Karpas-422 (cell line): ENCODE measurements at places on chromosomes 6 and 20.

DNA sequence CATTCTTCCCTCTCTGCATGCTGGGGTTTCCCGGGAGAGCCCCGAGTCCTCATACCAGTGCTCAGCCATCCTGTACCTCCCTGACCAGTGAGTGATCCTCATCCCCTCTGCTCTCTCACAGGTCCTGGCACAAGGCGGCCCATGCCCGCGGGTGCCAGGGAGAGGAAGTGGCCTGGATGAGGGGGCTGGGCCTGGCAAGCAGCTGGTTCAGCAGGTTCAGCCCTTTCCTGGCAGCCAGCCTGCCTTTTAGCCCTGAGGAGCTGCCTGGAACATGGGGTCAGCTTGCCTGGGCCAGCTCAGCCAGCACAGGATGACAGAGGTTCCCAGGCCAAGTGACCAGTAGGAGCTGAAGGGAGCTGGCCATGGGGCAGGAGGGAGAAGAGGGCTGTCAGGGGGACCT, 10.9 kb downstream of the MOCS1 start:
- H3K27ac ChIP-seq, result no peak overlapping the region
- no peaks in the 10 kb centered on the region for H3K4me1 ChIP-seq
- H3K4me3 ChIP-seq, result no peak overlapping the region
- no peak for DNase-seq
- no peaks in the 10 kb centered on the region for H3K36me3 ChIP-seq
- H3K27me3 ChIP-seq, result no peaks in the 10 kb centered on the region

- no peaks in the 10 kb centered on the region; the same call in 1 of the 2 replicates for H3K36me3 ChIP-seq
- DNase-seq, result peak; percentile 95
- peak overlapping the region; percentile 65 for H3K4me3 ChIP-seq
- no peaks in the 10 kb centered on the region for H3K27me3 ChIP-seq
- peak overlapping the region; percentile 99 for H3K27ac ChIP-seq
- H3K4me1 ChIP-seq, result peaks cover 79% of the 10 kb centered on the region
Observed at GRCh38 chr6:137102851-137103492, 58.2 kb upstream of the IL20RA start.

GRCh38 chr6:92469186-92469828, 950.1 kb downstream of the EPHA7 start:
- no peak overlapping the region for H3K27ac ChIP-seq
- no peaks in the 10 kb centered on the region for H3K4me1 ChIP-seq
- H3K27me3 ChIP-seq, result no peaks in the 10 kb centered on the region
- H3K36me3 ChIP-seq, result no peaks in the 10 kb centered on the region
- H3K4me3 ChIP-seq, result no peak overlapping the region

GRCh38 chr6:34272013-34272926, 23.5 kb upstream of the SMIM29 start:
- H3K4me1 ChIP-seq, result peaks cover 13% of the 10 kb centered on the region
- DNase-seq, result no peak
- H3K27ac ChIP-seq, result no peak overlapping the region
- H3K4me3 ChIP-seq, result no peak overlapping the region

GRCh38 chr6:146153040-146153758, 124.3 kb downstream of the GRM1 start:
- no peaks in the 10 kb centered on the region for H3K4me1 ChIP-seq
- H3K4me3 ChIP-seq, result no peak overlapping the region
- no peak overlapping the region for H3K27ac ChIP-seq

- no peak for DNase-seq
- no peaks in the 10 kb centered on the region for H3K27me3 ChIP-seq
- H3K27ac ChIP-seq, result no peak overlapping the region
- H3K4me3 ChIP-seq, result no peak overlapping the region
- no peaks in the 10 kb centered on the region for H3K4me1 ChIP-seq
Observed at GRCh38 chr20:10947726-10948125, 273.9 kb upstream of the JAG1 start.

- no peaks in the 10 kb centered on the region for H3K4me1 ChIP-seq
- no peak for DNase-seq
- no peak overlapping the region for H3K4me3 ChIP-seq
- H3K27ac ChIP-seq, result no peak overlapping the region
- H3K36me3 ChIP-seq, result no peaks in the 10 kb centered on the region
Observed at GRCh38 chr6:125201961-125202729, 48.6 kb downstream of the TPD52L1 start.

GRCh38 chr6:101650402-101651100, 257.0 kb downstream of the GRIK2 start:
- DNase-seq, result no peak
- no peaks in the 10 kb centered on the region for H3K27me3 ChIP-seq
- H3K4me1 ChIP-seq, result no peaks in the 10 kb centered on the region

DNA sequence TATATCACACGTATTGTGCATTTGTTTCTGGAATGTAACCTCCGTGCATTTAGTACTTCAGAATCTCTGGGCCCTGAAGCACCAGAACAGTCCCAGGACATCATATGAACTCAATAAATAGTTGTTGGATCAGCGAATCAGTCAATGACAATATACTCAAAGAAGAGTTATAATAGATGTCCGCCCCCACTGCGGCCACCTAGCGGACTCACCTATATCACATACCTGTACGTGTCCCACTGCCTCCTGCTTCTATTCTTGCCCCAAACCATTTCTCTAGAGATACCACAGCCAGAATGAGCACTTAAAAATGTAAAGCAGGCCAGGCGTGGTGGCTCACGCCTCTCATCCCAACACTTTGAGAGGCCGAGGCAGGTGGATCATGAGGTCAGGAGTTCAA, 73.9 kb downstream of the DCDC2 start:
- H3K4me3 ChIP-seq, result no peak overlapping the region
- DNase-seq, result peak; percentile 55
- H3K4me1 ChIP-seq, result peaks cover 15% of the 10 kb centered on the region
- no peak overlapping the region for H3K27ac ChIP-seq
- no peaks in the 10 kb centered on the region for H3K36me3 ChIP-seq

GRCh38 chr6:18489335-18489734, 102.2 kb downstream of the RNF144B start:
- H3K27ac ChIP-seq, result no peak overlapping the region
- no peaks in the 10 kb centered on the region for H3K27me3 ChIP-seq
- no peak overlapping the region for H3K4me3 ChIP-seq
- H3K36me3 ChIP-seq, result no peaks in the 10 kb centered on the region
- no peak for DNase-seq
- 0 out of 2 replicates have a peak, but pooled peaks cover 4% of the 10 kb centered on the region for H3K4me1 ChIP-seq

- H3K27me3 ChIP-seq, result no peaks in the 10 kb centered on the region
- DNase-seq, result no peak
- no peaks in the 10 kb centered on the region for H3K4me1 ChIP-seq
- H3K36me3 ChIP-seq, result peaks cover 22% of the 10 kb centered on the region
- H3K27ac ChIP-seq, result no peak overlapping the region
- no peak overlapping the region for H3K4me3 ChIP-seq
Observed at GRCh38 chr6:10624836-10625235, 69.6 kb downstream of the C6orf52 start.

- no peaks in the 10 kb centered on the region for H3K27me3 ChIP-seq
- DNase-seq, result no peak
- H3K4me3 ChIP-seq, result no peak overlapping the region
- H3K36me3 ChIP-seq, result no peaks in the 10 kb centered on the region
- H3K27ac ChIP-seq, result no peak overlapping the region
- no peaks in the 10 kb centered on the region for H3K4me1 ChIP-seq
Observed at GRCh38 chr6:153051801-153052200, 49.3 kb upstream of the MTRF1L start.

- H3K4me1 ChIP-seq, result peaks cover 75% of the 10 kb centered on the region
- no peaks in the 10 kb centered on the region for H3K27me3 ChIP-seq
- peak overlapping the region; percentile 87 for H3K27ac ChIP-seq
- H3K36me3 ChIP-seq, result no peaks in the 10 kb centered on the region
Observed at GRCh38 chr6:32190911-32191677, 1.1 kb upstream of the PBX2 start.

- H3K27me3 ChIP-seq, result no peaks in the 10 kb centered on the region
- no peaks in the 10 kb centered on the region for H3K4me1 ChIP-seq
- peak; percentile 23 for DNase-seq
- no peak overlapping the region for H3K27ac ChIP-seq
Observed at GRCh38 chr6:50586331-50586675, 127.0 kb upstream of the TFAP2D start.

GRCh38 chr6:14583826-14584225, 466.3 kb downstream of the CD83 start:
- no peak for DNase-seq
- H3K27me3 ChIP-seq, result no peaks in the 10 kb centered on the region
- no peaks in the 10 kb centered on the region for H3K4me1 ChIP-seq

- no peaks in the 10 kb centered on the region for H3K4me1 ChIP-seq
- no peaks in the 10 kb centered on the region for H3K27me3 ChIP-seq
- peaks cover 49% of the 10 kb centered on the region for H3K36me3 ChIP-seq
Observed at GRCh38 chr6:97175806-97176205, 107.2 kb downstream of the MMS22L start.

GRCh38 chr6:151351146-151351700, 40.1 kb downstream of the ZBTB2 start:
- DNase-seq, result no peak
- no peaks in the 10 kb centered on the region for H3K36me3 ChIP-seq
- no peaks in the 10 kb centered on the region for H3K4me1 ChIP-seq
- no peak overlapping the region for H3K27ac ChIP-seq
- H3K4me3 ChIP-seq, result no peak overlapping the region
- no peaks in the 10 kb centered on the region for H3K27me3 ChIP-seq

GRCh38 chr6:120392941-120393340, 941.3 kb downstream of the TBC1D32 start:
- H3K27me3 ChIP-seq, result no peaks in the 10 kb centered on the region
- DNase-seq, result no peak
- no peaks in the 10 kb centered on the region for H3K36me3 ChIP-seq

DNA sequence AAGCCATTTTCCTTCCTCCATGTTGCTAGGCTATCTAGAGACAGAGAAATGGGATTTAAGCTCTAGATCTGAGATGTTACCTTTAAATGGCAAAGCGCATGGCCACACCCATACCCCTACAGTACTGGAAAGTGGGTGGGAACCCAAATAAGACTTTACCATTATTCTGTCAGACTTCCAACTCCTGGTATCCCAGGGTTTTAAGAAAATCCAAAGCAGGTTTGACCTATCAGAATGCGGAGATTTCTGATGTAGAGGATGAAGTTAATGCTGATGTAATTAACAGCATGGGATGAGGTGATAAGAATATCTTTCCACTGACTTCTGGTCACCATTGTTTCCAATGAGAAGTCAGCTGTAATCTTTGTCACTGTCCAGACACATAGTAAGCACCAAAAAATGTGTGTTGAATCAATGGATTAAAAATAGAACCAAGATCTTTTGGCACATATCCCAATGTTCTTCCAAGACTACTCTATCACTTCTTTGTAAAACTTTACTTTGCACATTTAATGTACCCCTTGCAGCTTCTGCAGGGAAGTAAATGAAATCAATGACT, 140.8 kb upstream of the INSM1 start:
- H3K36me3 ChIP-seq, result no peaks in the 10 kb centered on the region
- peaks cover 12% of the 10 kb centered on the region for H3K4me1 ChIP-seq
- no peaks in the 10 kb centered on the region for H3K27me3 ChIP-seq
